ENCODE measurements at places on chromosomes 2 and 18.

GRCh38 chr18:47417807-47418206, 166.3 kb upstream of the SKOR2 start:
- DNase-seq, result no peak

DNA sequence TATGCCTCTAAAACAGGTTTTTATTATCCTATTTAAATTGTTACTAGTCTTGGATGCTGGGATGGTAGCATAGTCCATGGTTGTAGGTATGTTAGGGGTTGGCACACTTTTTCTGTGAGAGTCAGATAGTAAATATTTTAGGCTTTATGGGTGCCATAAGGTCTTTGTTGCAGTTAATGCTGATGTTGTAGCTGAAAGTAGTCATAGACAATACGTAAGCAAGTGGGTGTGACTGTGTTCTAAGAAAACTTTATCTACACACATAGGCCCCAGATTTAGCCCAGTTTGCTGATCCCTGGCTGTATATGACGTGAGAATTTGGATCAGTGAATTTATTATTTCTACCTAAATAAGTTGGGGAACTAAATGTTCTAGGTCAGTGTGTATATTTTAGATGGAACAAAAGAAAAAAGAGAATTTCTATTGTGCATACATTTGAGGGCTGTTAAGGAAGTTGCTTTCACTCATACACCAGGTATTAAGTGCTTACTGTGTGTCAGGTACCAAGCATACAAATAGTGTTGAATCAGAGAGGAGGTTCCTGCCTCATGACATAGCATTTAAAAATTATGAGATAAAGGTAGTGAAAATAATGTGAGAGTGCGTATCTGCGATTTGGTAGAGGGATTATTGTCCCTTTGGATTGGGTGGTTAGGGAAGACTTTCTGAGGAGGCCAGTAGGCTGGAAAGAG, 39.4 kb downstream of the AGFG1 start:
- DNase-seq, result no peak

DNA sequence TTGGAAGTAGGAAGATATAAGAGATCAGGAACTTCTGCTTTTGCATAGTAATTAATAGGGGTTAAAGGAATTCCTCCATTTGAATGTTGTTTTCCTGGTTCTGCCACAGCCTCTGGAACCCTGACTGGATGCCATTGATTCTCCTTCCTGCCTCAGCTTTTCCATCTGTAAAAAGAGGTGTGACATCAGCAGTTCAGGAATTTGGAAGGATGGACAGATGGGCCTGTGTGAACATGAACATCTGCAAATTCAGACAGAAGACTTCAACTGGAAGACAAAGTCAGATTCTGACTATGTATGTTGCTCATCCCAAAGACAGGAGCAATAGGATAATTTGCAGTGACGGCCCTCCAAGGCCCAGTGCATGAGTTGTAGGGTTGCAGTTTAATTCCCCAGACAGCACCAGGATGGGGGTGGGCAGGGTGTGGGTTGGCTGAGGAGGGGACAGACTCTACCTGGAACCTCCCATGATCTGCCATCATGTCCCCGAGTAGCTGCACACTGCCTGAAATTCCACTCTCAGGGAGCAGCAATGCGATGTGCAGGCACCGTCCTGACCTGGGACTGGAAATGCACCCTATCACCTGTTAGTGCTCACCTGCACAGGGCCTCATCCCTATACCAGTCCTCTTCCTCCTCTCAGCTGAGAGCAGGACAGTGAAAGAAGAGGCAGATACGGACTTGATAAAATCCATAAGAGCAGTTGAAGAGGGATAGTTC, 98.9 kb upstream of the EPAS1 start:
- no peak for DNase-seq

DNA sequence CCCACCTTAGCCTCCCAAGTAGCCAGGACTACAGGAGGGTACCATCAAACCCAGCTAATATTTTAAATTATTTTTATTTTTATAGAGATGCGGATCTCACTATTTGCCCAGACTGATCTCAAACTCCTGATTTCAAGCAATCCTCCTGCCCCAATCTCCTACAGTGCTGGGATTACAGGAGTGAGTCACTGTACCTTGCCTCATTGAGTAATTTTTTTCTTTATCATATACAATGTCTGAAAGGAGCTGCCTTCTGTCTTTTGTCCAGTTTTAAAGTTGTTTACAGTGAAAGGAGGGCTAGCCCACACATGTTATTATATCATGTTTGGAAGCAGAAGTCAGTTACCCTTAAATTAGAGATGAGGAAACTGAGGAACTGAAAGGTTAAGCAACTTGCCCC, 32.5 kb downstream of the PRKRA start:
- no peak for DNase-seq

DNA sequence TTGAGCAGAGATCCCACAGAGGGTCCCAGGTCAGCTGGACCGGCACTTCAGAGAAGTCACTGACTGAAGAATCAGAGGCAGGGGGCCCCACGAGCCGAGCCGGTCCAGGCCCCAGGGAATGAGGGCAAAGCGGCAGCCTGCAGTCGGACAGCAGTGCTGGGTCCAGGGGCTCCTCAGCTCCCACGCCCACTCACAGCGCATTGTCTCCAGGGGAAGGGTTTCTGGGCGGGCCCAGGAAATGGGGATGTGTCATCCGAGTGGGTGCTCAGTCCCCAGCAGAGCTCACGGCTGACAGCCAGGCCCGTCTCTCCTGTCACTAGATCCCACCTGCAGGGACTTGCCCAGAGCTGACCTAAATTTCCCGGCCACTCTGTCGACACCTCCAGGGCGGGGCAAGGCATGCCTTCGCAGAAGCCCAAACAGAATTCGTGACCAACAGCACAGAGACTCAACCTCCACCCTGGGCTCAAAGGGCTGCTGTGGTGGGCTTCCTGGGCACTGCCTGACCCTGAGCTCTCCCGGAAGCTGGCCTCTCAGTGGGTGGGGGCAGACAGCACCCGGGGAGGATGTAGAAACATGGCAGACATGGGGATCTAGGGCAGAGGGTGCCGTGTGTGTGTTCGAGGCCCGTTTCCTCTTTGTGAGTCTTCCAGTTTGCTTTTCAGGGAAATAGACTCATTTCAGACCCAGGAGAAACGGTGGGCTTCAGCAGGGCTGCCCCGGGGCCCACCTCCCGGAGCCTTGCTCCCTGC, 42.1 kb upstream of the TAF1B start:
- DNase-seq, result no peak

DNA sequence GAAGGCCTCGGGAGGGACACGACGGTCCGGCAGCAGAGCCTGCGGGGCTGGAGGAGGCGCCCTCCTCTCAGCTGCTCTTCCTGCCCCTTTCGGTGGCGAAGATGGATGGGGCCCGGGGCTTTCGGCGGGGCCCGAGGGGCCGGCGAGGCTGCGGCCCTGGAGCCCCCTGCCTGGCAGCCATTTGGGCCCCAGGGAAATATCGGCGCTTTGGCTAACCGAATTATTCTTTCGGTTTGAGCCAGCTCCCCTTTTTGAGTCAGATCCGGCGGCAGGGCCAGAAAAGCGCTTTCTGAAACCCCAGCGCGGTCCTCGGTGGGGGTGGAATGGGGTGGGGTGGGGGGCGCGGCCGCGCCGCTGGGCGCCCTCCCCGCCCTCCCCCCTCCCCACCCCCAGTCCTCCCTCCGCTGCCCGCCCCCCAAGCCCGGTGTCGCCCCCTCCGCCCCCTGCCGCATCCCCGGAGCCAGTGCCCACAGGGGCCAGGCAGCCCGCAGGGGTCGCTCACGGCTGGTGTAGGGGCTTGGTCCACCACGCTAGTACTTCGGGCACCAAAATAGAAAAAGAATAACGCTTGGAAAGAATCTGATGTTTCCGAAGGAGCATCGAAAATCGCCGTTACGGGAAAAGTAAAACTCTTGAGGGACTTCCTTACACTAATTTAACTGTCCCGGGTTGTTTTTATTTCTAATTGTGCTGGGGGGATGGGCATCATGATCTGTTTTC, 9.1 kb upstream of the ARID5A start:
- peak; percentile 73 for DNase-seq

GRCh38 chr2:150610670-150611279, 123.3 kb upstream of the RND3 start:
- DNase-seq, result peak; percentile 24

- no peak for DNase-seq
These were observed 36.7 kb downstream of the RND3 start for GRCh38 chr2:150450765-150451164.

DNA sequence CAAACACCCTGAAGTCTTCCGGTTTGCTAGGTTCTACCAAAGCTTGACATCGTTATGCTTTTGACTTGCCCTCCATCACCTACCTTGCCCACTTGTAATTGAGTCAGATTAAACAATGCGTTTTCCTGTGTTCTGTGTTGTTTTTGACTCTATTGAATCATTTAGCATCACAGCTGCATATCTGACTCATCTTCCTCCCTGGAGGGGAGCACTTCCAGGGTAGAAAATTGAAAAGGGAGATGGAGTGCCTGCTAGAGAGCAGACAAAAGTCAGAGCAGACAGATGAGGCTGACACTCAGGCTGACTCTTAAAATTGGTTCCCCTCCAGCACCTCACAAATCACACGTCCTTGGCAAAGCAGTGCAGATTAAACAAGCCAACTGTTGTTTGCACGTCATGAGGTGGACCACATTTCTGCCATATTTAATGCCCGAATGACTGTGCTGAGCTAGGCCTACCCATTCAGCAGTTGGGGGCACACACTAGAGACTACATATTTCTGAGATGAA, 2.2 kb downstream of the MPP4 start:
- no peak for DNase-seq

DNA sequence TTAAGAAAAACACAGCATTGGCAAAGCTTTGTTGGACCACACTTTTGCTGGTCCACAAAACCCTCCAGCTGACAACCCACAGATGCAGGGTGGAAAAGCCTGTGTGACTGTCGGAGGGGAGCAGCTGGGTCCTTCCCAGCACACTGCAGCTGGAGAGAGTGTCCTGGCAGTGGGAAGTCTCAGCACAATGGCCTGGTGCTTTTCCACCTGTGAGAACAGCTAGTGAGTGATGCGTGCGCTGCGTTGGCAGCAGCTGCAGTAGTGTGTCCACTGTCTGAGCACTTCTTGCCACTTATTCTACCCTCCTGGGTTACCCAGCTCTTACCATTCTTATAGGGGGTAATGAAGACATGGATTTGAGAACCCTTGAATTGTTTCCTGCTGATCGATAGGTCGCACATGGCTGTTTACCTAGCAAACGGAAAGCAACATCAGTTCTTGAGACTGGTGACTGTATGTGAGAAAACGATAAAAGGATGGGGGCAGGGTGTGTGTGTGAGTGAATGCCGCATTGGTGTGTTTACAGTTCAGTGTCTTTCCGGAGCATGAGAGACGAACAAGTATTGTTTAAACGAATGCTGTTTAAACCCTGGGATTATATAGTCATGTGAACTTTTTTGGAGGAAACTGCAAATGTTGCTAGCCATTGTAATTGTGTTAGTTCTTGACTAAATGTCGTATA, 69.7 kb downstream of the LYPD6 start:
- DNase-seq, result no peak

DNA sequence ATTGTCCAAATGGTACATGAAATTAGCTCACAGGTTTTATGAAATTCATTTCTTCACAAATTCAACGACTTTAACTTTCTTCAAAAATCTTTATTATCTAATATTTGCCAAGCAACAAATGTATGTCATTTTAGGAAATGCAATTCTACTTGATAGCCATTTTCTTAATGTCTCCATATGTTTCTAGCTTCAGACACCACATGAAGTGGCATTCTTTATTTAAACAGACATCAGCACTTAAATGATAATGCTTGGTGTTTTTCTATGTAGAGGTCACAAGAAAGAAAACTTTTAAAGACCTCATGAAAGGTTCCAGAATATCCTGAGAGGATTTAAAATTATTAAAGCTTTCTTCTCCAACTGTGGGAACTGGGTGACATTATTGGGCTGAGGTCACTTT, 44.2 kb upstream of the XIRP2 start:
- DNase-seq, result no peak

- DNase-seq, result no peak
These were observed 32.3 kb downstream of the SLC9A4 start for GRCh38 chr2:102505290-102505689.

- peak; percentile 67 for DNase-seq
These were observed at the start of gene CCBE1 for GRCh38 chr18:59697236-59697932. TSS of gene CCBE1 (minus strand) at chr18:59697423.

DNA sequence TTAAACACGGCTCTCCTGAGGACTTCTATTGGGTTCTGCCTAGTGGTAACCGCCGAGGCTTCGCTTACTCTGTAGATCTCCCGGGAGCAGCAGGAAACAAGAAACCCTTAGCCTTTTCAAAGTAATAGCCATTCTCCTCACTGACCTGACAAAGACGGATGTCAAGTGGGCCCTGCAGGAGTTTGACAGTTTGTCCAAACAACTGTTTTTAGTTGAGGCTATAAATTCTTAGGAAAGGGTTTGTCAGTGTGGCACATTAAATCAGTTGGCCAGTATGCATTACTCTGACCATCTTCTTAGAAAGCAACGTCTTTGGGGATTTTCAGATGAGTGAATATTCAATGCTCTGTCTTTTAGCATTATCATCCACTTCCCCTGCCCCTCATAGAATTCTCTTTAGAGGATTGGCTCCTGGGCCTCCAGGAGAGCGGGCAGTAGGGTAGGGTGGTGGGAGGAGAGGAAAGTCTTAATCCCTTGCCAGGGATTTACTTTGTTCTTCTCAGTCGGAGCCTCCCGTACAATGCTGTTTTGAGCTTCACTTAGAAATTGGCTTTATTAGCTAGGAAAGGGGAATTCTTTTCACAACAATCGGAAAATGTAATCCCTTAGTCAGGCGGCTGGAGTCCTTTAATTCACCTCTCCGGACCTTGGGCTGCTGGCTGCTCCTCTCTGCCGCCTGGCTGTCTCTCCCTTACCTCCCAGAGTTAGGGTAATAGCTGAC, 13.3 kb upstream of the C18orf32 start:
- DNase-seq, result no peak

GRCh38 chr2:100135415-100135814, 7.0 kb downstream of the AFF3 start:
- no peak for DNase-seq

DNA sequence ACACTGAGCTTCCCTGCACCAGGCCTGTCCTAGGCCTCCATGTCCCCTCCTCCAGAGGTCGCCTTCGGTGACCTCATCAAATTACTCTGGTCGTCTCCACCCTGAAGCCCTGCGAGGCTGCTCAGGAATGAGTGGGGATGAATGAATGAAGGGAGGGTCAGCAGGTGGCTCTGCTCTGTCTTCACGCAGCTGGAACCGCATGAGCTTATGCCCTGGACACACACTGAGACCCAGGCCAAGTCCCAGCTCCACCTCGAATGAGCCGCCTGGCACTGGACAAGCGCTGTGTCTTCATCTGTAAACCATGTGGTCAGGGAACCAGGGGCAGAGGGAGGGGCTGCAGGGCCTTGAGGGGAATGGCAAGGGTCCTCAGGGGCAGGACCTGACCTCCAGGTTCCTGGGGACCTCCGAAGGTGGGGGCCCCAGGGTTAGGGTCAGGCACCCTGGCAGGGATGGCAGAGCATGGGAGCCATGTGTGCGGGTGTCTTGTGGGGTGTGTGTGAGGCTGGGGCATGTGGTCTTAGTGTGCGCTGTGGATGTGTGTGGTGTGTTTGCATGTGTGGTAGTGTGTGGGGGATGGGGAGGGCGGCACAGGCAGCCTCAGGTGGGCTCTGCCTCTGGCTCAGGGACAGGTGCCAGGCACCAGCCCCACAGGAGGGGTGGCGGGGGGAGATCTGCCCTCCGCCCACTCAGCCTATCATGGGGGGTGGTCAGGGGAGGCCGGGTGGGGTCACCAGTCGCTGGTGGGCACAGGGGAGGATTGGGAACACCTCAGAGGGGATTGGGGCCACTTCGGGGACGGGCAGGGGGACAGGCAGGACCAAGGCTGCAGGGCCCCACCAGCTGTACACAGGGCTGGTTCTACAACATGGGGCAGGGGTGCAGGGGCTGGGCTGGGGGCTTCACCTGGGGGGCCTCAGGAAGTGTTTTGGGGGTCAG, 13.9 kb downstream of the ODC1 start:
- no peak for DNase-seq

- DNase-seq, result peak; percentile 36
These were observed 448.3 kb upstream of the SLC14A2 start for GRCh38 chr18:45166836-45167551.

GRCh38 chr2:47129191-47129706, 25.9 kb downstream of the STPG4 start:
- no peak for DNase-seq
